ENCODE measurements at places on chromosomes 16 and 17. TPM values are rescaled to one million over a fixed set of nuclear protein-coding genes. Genes with fewer than 3 reads are reported as not detected.
A peak's percentile ranks its signal among the peaks of the same experiment; 100 is the strongest.

The ADAM11 gene
- total RNA-seq: 0.33 TPM

The ESRP2 gene
- total RNA-seq: 0.27 TPM

The AMFR gene
- 42.0 TPM for total RNA-seq

The CCDC154 gene
- total RNA-seq: 3.0 TPM

The CFAP97D1 gene
- total RNA-seq: not detected

The GRIN2C gene
- not detected for total RNA-seq

The KRT16 gene
- not detected for total RNA-seq

The KAT7 gene
- total RNA-seq: 65.8 TPM

The GRAP gene
- 9.9 TPM for total RNA-seq

DNA sequence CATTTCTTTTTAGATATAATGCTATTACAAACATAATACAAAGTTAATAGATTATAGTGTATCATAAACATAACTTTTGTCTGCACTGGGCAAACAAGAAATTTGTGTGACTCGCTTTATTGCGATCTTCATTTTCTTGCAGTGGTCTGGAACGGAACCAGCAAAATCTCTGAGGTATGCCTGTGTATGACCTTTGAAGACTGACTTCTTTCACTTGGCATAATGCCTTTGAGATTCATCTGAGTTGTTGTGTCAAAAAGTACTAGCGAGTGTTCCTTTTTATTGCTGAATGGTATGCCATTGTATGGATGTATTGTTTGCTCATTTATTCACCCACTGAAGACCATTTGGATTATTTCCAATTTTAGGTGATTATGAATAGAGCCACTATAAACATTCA is 69.2 kb downstream of the TANC2 start:
- no peak overlapping the region for H3K4me3 ChIP-seq
- H3K27ac ChIP-seq: no peak overlapping the region
- H3K27me3 ChIP-seq: no peaks in the 10 kb centered on the region
- H3K4me1 ChIP-seq: peaks cover 15% of the 10 kb centered on the region
- peaks cover 2% of the 10 kb centered on the region for H3K36me3 ChIP-seq

- H3K4me3 ChIP-seq: no peak overlapping the region
- no peaks in the 10 kb centered on the region for H3K27me3 ChIP-seq
- H3K4me1 ChIP-seq: no peaks in the 10 kb centered on the region
- H3K36me3 ChIP-seq: no peaks in the 10 kb centered on the region
- no peak for DNase-seq
Measured at GRCh38 chr17:50461550-50462132, 7.0 kb downstream of the CHAD start.

- no peak for DNase-seq
- no peaks in the 10 kb centered on the region for H3K36me3 ChIP-seq
- H3K4me3 ChIP-seq: no peak overlapping the region
Measured at GRCh38 chr17:69712801-69713311, 298.4 kb downstream of the MAP2K6 start.

- H3K36me3 ChIP-seq: peaks cover 8% of the 10 kb centered on the region
- no peak for DNase-seq
- H3K27ac ChIP-seq: no peak overlapping the region
- H3K27me3 ChIP-seq: no peaks in the 10 kb centered on the region
Measured at GRCh38 chr17:76481071-76481655, 13.8 kb downstream of the AANAT start.

GRCh38 chr17:35022536-35023063 is 40.9 kb downstream of the RFFL start:
- H3K36me3 ChIP-seq: peaks cover 21% of the 10 kb centered on the region
- H3K4me3 ChIP-seq: peak overlapping the region; percentile 81
- H3K27me3 ChIP-seq: no peaks in the 10 kb centered on the region
- DNase-seq: peak; percentile 90
- peaks cover 46% of the 10 kb centered on the region for H3K4me1 ChIP-seq

DNA sequence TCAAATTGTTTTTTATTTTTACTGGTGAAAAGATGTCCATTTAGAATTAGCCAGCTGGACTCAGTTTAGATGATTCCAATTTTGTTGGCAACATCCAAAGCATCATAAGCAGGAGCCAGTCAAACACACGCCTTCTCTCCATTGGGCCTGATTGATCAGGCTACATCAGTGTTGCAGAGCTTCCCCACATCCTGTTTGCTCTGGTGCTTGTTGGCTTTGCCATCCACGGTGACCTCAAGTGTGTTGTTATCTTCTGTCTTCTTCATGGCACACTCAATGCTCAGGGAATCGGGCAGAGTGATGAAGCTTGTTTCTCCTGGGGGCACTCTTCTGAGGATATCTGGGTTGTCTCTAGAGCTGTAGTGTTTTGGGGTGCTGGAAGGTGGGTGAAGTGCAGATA is 6.3 kb upstream of the NETO2 start:
- H3K36me3 ChIP-seq: peaks cover 24% of the 10 kb centered on the region
- no peak overlapping the region for H3K27ac ChIP-seq
- H3K27me3 ChIP-seq: peaks cover 3% of the 10 kb centered on the region
- H3K4me3 ChIP-seq: no peak overlapping the region

GRCh38 chr17:16925461-16926060 is 46.4 kb downstream of the TNFRSF13B start:
- peak; percentile 1 for DNase-seq
- no peak overlapping the region for H3K27ac ChIP-seq
- H3K4me1 ChIP-seq: no peaks in the 10 kb centered on the region
- no peaks in the 10 kb centered on the region for H3K27me3 ChIP-seq
- H3K36me3 ChIP-seq: no peaks in the 10 kb centered on the region

DNA sequence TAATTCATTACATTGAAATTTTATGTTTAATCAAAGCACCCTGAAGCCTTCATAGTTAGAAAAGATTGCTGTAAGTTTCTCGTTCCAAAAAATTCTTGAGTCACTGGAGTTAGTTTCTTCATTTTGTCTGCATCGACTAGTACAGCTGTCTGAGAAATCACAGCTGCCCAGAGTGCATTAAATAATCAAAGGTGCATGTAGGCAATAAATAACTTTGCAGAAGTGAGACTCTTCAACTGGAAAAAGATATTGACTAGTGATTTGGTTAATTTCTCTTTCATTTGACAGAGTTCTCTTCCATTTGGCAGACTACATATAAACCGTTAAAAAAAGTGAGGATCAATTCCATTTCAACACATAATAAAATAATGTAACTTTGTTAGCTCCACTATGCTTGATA is 234.0 kb downstream of the CNTNAP4 start:
- H3K36me3 ChIP-seq: no peaks in the 10 kb centered on the region
- H3K27ac ChIP-seq: no peak overlapping the region
- no peaks in the 10 kb centered on the region for H3K27me3 ChIP-seq
- H3K4me3 ChIP-seq: no peak overlapping the region

GRCh38 chr16:27286451-27286850 is 17.9 kb upstream of the NSMCE1 start:
- H3K4me1 ChIP-seq: peaks cover 74% of the 10 kb centered on the region
- H3K27ac ChIP-seq: no peak overlapping the region
- H3K27me3 ChIP-seq: peaks cover 3% of the 10 kb centered on the region

DNA sequence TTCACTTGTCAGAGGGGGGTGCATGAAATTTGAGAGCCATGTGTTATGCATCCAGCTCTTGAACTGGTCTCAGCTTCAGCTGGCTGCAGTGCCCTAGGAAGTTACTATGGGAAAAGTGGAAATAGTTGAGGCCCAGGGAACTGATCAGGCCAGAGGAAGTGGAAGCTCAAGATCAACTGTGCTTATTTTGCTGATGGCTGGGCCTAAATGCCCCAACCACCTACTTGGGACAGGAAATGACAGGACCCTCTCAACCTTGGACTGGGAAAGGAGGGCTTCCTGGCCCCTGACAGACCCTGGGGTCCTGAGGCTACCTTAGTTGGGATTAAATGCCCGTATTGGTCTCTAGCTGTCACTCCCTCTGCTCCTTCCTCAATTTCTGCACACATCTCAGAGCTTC is 1.2 kb upstream of the TAOK2 start:
- H3K4me3 ChIP-seq: no peak overlapping the region
- H3K27ac ChIP-seq: peak overlapping the region; percentile 67
- DNase-seq: peak; percentile 9
- no peaks in the 10 kb centered on the region for H3K27me3 ChIP-seq

DNA sequence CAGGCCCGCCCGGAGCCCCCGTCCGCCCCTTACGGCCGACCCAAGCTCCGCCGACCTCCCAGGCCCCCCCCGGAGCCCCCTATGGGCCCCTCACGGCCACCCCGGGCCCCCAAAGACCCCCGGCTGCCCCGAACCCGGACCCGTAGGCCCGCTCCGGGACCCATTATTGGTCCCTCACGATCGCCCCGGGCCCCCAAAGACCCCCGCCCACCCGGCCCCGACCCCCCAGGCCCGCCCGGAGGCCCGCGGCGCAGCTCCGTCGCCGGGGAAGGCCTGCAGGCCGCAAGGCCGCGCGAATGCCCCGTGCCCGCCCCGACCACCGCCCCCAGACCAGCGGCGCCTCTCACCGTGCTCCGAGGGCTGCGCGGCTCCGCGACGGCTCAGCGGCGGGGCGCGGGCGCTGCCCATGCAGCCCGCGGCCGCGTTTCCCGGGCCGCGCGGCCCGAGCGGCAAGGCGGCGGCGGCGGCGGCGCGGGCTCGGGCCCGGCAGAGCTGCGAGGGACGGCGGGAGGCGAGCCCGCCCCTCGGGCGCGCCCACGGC is 393 bp downstream of the ANKRD11 start:
- no peak overlapping the region for H3K4me3 ChIP-seq
- peaks cover 55% of the 10 kb centered on the region for H3K4me1 ChIP-seq
- no peak for DNase-seq
- H3K27me3 ChIP-seq: no peaks in the 10 kb centered on the region
- H3K27ac ChIP-seq: no peak overlapping the region

- peaks cover 51% of the 10 kb centered on the region for H3K4me1 ChIP-seq
Measured at GRCh38 chr17:76272541-76273444, 7.6 kb downstream of the UBALD2 start.

GRCh38 chr17:50363217-50364060 is 9.5 kb downstream of the MRPL27 start:
- peaks cover 15% of the 10 kb centered on the region for H3K36me3 ChIP-seq
- no peak overlapping the region for H3K27ac ChIP-seq
- H3K4me3 ChIP-seq: no peak overlapping the region
- H3K27me3 ChIP-seq: no peaks in the 10 kb centered on the region
- peak; percentile 4 for DNase-seq
- peaks cover 9% of the 10 kb centered on the region for H3K4me1 ChIP-seq

GRCh38 chr16:86850670-86851069 is 272.3 kb downstream of the FOXL1 start:
- no peaks in the 10 kb centered on the region for H3K36me3 ChIP-seq
- DNase-seq: no peak
- H3K27me3 ChIP-seq: no peaks in the 10 kb centered on the region
- no peak overlapping the region for H3K27ac ChIP-seq

GRCh38 chr17:50893183-50893993 is 27.2 kb upstream of the TOB1 start:
- H3K27me3 ChIP-seq: no peaks in the 10 kb centered on the region
- no peaks in the 10 kb centered on the region for H3K36me3 ChIP-seq
- H3K27ac ChIP-seq: no peak overlapping the region
- H3K4me1 ChIP-seq: no peaks in the 10 kb centered on the region
- H3K4me3 ChIP-seq: no peak overlapping the region
- no peak for DNase-seq

GRCh38 chr17:61200339-61200715 is 199.3 kb upstream of the TBX2 start:
- H3K4me1 ChIP-seq: no peaks in the 10 kb centered on the region
- H3K36me3 ChIP-seq: no peaks in the 10 kb centered on the region
- H3K27ac ChIP-seq: no peak overlapping the region
- no peak for DNase-seq
- no peak overlapping the region for H3K4me3 ChIP-seq

DNA sequence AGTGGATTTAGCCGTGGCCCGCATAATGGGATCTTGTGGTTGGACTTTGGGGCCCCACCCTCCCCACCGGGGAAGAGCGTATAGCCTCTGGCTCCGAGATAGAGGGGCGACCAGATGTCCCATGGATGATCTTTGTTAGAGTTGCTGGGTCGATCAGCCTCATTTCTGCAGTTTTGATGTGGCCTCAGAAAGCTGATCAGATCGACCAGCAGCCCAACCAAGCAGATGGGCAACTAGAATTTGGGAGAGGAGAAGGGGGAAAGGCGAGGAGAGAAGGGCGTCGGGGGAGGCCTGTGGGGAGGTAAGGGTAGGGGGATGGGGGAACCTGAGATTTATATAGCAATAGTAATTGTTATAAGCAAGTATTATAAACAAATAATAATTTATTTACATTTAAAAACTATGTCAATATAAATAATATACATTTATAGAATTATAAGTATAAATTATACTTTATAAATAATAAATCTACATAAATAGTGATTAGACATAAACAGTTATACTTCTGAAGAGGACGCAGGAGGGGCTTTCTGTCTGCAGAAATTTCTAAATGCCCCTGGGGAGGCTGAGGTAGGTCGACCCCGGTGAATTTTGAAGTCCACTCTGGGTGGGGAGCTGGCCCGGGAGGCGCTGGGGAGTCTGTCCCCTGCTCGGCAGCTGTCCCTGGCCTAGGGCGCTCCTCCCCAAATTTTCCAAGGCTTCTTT is 136.3 kb downstream of the KCNJ12 start:
- peaks cover 16% of the 10 kb centered on the region for H3K4me1 ChIP-seq
- peaks cover 23% of the 10 kb centered on the region for H3K27me3 ChIP-seq
- no peak overlapping the region for H3K4me3 ChIP-seq
- no peak for DNase-seq
- H3K27ac ChIP-seq: no peak overlapping the region
